ENCODE measurements at places on chromosomes 2 and 18.
A peak's percentile ranks its signal among the peaks of the same experiment; 100 is the strongest.

DNA sequence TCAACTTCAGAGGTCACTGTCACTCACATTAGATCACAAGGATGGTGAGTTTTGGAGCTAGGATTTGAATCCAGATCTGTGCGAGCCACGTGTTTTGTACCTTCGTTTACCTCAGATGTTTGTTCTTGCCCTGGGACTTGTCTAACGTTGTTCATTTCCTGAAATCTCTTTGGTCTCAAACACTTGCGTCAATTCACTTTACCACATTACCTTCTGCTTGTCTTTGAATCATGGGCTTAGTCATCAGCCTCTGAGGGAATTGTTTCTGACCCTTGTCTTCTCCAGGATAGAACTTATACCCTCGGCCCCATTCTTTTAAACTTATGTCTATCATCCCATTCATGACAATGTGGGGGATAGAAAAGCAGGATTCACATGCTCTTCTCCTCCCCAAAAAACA is 282.7 kb downstream of the DCDC2C start:
- DNase-seq = no peak

- no peak for DNase-seq
These were observed 173.8 kb downstream of the NRXN1 start for GRCh38 chr2:50858156-50858555.

GRCh38 chr18:63195326-63196159 is 124.0 kb downstream of the BCL2 start:
- no peak for DNase-seq

DNA sequence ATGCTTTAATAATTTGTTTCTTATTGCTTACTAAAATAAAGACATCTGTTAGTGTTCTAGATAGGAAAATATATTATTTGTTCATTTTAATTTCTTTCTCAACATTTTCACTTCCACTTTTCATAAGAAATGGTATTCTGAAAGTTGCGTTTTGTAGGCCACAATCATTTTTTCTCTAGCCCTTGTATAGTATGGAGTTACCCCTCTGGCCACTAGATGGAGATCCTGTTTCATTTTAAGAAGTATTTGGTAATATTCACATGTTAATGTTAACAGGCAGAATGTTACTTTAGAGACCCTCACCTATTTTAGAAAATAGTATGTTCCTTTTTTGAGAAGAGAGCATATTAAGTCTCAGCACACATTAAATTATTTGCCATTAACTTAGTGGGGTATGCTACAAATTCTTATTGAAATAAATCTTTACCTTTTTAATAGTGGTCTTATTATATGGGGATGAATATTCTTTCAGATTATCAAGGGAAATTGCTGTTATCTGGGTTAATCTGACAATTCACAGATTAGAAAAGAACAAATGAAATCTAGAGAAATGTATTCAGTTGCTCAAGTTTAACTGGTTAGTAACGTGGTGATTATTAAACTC is 73.9 kb upstream of the TTC27 start:
- peak; percentile 39 for DNase-seq

DNA sequence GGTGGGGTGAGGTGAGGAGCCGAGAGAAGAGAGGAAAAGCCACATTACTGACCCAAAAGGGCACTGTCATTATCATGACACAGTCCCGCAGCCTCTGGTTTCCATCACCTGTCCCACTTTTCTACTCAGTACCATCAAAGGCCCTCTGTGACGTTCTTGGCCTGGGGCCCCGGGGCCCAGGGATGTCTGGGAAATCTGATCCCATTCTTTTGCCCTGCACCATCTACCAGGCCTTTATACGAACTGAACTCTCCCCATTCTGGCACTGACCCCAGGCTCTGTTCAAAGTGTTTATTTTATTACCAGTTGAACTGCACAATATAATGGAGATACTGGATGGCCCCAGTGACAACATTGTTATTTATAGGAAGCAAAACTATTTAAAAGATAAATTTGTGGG is 89.1 kb downstream of the COL6A3 start:
- DNase-seq = peak; percentile 59

GRCh38 chr2:36960005-36960675 is 6.2 kb downstream of the STRN start:
- no peak for DNase-seq

DNA sequence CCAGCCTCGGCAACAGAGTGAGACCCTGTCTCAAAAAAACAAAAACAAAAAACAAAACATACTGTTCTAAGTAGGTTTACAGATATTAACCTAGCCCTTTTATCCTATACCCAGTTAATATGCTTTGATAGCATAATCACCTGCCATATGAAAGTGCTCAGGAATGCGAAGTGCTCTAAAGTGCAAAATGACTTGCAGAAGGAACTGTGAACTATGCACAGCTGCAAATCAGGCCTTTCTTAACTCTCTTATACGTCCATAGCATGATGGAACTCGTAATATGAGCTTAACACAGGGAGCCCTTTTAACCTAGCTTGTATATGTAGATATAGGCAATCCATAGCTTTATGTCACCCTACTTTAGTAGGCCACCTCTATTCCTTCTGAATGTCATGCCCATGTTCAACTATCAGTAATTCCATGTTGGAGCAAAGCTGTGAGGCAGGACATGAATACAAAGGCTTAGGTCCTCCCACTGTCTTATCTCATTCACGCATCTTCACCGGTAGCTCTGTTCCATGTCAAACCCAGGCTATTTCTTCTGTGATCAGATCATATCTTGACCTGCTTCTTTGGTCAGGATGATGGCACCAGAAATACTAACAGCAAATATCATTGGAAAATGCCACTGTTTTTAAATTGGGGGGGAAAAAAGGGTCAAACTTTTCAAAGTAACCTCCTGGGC is 72.9 kb downstream of the PRPF40A start:
- DNase-seq = no peak
